ENCODE measurements at places on chromosomes 4 and X.

- DNase-seq: no peak
Observed at GRCh38 chrX:101081231-101081630, 2.6 kb downstream of the TMEM35A start.

DNA sequence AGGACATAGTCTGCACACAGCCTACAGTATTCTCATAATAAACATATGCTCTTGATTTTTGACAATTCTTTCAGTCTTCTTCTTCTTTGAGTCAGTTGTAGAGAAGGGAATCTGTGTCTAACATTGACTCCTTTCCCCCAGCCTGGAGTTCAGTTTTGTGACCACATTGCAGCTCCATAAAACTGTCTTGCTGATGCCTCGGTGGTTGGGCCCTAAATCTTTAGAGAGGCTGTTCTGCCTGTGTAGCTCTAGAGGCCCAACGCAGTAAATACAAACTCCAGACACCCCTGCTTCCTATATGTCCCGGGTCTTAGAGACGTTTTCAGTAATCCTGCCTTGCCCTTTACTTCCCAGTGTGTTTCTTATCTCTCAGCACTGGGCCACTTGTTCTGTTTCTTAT lies 639.5 kb upstream of the AADAT start:
- no peak for DNase-seq

- DNase-seq: no peak
Observed at GRCh38 chrX:675279-675954, 44.8 kb downstream of the SHOX start.

DNA sequence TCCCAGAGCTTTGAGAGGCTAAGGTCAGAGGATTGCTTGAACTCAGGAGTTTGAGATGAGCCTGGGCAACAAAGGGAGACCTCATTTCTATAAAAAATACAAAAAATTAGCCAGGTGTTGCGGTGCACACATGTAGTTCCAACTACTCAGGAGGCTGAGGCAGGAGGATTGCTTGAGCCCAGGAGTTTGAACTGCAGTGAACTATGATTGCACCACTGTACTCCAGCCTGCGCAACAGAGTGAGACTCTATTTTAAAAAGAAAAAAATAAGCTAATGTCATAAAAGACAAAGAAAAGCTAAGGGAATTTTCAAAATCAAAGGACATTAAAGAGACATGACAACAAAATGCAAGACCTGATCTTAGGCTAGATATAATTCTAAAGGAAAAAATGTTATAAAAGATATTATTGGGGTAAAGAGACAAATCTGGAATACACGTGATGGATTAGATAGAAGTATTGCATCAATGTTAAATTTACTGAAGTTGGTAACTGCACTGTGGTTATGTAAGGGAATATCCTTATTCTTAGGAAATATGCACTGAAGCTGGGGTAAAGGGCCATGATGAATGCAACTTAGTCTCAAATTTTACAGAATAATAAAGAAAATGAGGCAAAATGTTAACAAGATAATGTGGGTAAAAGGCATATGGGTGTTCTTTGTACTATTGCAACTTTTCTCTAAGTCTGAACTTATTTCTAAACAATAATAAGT lies 75.2 kb downstream of the SPRY1 start:
- no peak for DNase-seq

- no peak for DNase-seq
Observed at GRCh38 chr4:181271116-181271640, 972.0 kb upstream of the TENM3 start.

GRCh38 chr4:1271686-1272085 lies 18.0 kb upstream of the MAEA start:
- DNase-seq: no peak

DNA sequence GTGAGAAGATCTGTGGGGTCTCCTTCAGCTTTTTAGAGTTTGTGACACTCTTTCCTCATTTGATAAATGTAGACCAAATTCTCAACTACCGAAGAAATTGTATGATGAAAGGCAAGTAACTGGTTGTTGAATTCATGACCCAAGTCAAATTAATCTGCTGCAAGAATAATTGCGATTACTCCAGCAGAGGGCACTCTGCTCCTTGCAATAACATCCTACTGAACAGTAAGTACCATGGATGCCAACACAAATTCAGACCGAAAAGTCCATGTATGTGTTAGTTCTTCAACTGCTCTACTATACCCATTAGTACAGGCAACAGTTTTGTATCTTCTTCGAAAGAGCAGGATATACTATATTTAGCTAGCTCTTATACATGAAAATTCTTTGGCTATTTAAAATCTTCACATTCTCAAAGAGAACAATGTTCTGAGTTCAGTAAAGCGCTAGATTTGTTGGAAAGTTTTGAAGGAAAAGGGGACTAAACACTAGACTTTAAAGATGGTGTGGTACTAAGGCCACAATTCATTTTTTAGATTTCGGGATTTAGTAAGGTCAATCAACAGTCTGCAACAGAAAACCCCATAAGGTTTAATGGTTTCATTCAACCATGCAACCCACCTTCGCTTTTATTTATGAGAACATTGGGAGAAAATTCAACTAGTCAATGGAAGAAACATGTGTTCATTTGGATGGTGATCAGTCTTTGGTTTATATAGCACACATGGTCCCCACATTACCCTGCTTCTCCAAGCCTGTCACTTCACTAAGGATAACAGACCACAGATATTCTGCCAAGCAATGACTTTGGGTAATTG lies 105.4 kb upstream of the TBC1D9 start:
- peak; percentile 52 for DNase-seq

DNA sequence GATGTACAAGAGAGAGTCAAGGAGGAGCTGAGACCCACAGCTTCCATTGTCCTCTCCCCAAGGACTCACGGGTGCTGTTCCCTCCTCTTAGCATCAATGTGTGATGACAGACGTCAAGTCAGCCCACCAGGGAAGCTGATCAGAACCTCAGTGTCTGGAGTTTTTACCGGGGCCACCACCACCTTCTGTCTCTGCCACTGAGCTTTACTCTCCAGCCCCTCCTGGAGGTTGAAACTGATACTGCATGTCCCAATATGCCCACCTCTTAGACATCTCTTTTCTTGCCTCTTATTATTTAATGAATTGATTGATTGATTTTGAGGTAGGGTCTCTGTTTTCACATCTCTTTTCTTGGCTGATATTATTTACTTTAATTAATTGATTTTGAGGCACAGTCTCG lies 10.3 kb upstream of the AKAP17A start:
- DNase-seq: no peak

GRCh38 chrX:4268676-4269075 lies 555.2 kb upstream of the PRKX start:
- DNase-seq: no peak

DNA sequence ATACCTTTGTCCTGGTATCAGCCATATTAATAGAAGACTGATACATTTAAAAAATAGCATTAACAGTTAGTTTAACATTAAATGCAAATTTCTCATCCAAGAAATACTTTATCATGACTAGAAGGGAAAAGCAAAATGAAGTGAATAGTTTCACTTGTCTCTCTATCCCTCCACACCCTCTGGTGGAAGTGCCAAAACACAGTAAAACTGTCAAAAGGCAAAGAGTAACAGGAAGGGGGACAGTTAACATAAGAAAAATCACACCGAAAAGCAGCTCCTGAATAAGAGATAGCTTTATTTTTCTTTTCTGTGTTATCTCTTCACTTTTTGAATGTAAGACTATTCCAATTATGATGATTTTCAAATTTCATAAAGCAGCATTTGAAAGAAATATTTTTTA lies 187.2 kb downstream of the FBXW7 start:
- DNase-seq: no peak

GRCh38 chrX:9515973-9516538 lies 51.2 kb downstream of the TBL1X start:
- no peak for DNase-seq

- no peak for DNase-seq
Observed at GRCh38 chr4:15753081-15753480, 25.0 kb upstream of the CD38 start.

GRCh38 chr4:103073792-103074438 lies 2.6 kb downstream of the SLC9B2 start:
- no peak for DNase-seq

- DNase-seq: no peak
Observed at GRCh38 chr4:40228497-40229365, 31.9 kb downstream of the RHOH start.

GRCh38 chrX:68204521-68205038 lies 228.7 kb downstream of the OPHN1 start:
- no peak for DNase-seq

GRCh38 chr4:83232082-83232481 lies 52.5 kb downstream of the COQ2 start:
- DNase-seq: no peak

DNA sequence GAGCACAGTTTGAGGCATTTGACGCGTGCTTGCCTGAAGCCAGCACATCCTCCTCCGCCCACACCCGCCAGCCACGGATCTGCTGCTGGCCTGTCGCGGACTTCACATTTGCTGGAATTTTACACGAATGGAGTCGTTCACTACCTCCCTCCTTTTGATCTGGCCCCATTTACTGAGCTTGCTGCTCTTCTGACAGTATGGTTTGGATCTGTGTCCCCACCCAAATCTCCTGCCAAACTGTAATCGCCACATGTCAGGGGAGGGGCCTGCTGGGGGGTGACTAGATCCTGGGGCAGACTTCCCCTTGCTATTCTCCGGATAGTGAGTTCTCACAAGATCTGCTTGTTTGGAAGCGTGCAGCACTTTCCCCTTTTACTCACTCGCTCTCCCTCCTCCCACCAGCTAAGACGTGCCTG lies 19.9 kb upstream of the CPLX1 start:
- no peak for DNase-seq

GRCh38 chrX:133793626-133794025 lies 191.8 kb downstream of the GPC3 start:
- DNase-seq: no peak

DNA sequence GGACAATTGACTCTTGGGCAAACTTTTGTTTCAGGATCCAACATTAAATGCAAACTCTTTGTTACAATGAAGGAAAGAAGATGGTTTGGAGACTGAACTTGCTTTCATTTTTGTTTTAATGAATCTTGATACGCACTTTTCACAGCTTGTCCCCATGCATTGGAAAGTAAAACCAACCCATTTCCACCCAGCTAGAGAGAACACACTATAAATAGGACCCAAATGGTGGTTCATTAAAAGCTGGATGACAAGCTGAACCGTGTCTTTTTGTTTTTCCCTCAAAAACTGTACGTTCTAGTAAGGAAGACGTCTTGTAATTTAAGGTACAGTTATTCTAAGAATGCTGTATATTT lies 95.3 kb upstream of the EGFL6 start:
- DNase-seq: no peak

- DNase-seq: no peak
Observed at GRCh38 chr4:155474758-155475157, 98.0 kb upstream of the MAP9 start.

- no peak for DNase-seq
Observed at GRCh38 chrX:149567621-149568417, 18.1 kb upstream of the HSFX3 start.

GRCh38 chr4:151771664-151772063 lies 10.9 kb upstream of the GATB start:
- no peak for DNase-seq

GRCh38 chr4:147487616-147488015 lies 6.7 kb downstream of the EDNRA start:
- no peak for DNase-seq

GRCh38 chr4:163164591-163164990 lies 2.1 kb downstream of the NAF1 start:
- DNase-seq: no peak

DNA sequence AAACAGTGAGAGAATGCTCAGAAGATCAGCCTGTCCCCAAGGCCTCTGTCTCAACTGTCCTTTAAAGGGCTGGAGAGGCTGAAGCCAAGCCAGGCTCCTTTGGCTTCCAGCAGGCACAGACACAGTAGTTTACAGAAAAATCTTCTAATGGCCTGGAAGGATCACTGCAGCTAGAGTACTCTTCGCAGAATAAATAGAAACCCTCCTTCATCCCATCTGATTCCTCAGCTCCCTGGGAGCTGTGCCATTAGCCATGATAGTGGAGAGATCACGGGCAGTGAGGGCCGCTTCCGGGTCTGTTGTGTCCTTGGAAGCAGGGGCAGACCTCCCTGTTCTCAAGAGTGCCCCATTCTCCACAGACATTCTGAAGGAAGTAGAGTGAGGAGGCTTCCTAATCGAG lies 63.1 kb downstream of the CCNI start:
- no peak for DNase-seq

DNA sequence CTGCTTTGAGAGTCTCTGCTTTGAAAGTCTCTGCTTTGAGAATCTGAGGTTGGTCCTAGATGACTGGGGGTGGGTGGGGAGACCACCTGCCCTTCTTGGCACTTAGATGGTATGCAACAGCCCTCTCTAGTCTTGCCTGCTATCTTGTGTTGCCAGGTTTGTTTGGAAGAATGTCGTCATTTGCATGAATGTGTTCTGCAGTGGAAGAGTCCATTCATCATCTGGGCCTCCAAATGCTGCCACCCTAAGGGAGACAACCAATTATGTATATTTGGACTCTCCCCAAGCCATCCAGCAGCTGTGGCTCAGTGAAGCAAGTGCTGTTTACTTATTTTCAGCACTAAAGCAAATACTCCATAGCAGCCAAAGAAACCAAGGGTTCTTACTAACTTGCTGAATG lies 44.6 kb upstream of the TRPC5OS start:
- DNase-seq: no peak

DNA sequence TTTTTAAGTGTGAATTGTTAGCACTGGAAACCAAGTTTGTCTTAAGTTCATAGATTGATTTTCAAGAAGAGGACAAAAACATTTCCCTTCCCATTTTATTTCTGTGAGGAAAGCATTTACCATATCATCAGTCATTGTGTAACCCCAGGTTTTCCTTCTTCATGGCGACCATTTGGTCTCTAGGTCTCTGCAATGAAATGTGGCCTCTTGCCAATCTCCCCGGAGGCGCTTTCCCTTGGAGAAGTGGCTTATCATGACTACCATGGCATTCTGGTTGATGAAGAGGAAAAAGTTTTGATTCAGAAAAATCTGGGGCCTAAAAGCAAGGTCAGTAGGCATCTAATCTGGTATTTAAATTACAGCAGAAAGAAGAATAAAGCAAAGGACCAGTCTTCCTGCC lies 54.4 kb downstream of the ADD1 start:
- DNase-seq: no peak

GRCh38 chrX:107450823-107451509 lies 1.5 kb downstream of the FRMPD3 start:
- no peak for DNase-seq

- DNase-seq: no peak
Observed at GRCh38 chr4:59500103-59500502, 1700.0 kb upstream of the ADGRL3 start.

GRCh38 chr4:42519803-42520417 lies 122.6 kb downstream of the SHISA3 start:
- DNase-seq: peak; percentile 43

DNA sequence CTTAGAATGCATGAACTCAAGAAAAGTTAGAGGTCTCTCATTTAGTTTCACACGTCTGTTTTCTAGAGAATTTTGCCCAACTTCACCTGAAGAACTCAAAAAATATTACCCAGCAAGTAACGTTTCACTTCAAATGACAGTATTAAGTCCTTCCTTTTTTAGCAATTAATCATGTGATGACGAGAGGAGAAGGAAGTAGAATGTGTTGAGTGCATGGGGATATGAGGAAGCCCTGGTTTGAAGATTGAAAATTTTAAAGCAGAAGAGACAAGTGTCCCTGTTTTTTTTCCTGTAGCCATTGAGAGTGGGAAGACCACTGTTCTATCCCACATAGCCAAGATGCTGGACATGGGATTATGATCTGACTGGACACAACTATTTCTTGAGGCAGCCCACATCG lies 406.3 kb upstream of the CPEB2 start:
- no peak for DNase-seq

Data from T1000 (cell line).